ENCODE measurements at places on chromosomes 7 and 10.

GRCh38 chr10:25206693-25207414, 32.1 kb downstream of the GPR158 start:
- DNase-seq = no peak

- DNase-seq = no peak
Measured at GRCh38 chr7:143492799-143493739, 15.4 kb downstream of the TAS2R41 start.

DNA sequence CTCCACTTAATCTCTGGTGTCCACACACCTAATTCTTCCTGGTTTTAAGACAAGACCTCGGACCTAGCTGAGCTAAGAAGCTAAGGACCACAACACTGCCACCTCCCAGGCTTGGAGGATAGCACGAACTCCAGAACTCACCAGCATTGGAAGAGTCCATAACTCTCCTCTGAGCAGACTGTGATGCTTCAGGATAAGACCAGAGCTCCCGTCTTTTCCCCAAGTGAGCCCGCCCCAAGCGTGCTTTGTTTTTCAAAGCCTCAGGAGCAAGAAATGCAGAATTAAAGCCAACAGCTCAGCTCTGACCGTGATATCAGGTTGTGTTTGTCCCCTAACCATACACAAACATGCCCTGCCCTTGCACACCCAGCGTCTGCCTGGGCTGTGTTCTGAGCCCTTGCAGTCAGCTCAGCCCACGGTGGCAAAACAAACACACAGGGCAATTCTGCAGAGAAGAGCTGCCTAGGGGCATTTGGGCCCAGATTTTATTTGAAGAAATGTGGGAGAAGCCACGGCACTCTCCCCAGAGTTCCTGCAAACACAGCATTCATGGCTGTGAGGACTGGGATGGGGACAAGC, 145.4 kb downstream of the WDR11 start:
- DNase-seq = no peak

DNA sequence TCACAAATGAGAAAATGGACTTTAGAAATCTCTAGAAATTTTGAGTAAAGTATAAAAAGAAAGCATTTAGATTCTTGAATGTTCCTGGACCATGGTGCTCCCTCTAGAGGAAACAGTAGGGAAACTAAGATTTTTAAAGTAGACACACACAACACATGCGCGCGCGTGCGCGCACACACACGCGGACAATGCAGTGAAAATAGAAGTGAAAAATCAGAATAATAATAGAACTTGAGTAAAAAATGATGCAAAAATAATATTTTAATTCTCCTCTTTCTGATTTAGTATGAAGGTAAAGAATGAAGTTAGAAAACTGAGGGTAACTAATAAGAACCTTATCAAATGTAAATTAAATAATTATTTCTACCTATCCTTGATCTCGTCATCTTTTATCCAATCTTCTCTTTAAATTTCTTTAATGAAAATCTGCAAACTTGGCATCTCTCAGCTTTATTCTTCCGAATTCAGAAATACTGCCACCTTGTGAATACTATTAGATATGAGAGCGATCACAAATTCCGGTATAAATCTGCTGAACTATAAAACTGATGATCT, 117.0 kb upstream of the AMPH start:
- DNase-seq = peak; percentile 57

GRCh38 chr10:32065856-32066255, 9.6 kb upstream of the KIF5B start:
- DNase-seq = peak; percentile 67

DNA sequence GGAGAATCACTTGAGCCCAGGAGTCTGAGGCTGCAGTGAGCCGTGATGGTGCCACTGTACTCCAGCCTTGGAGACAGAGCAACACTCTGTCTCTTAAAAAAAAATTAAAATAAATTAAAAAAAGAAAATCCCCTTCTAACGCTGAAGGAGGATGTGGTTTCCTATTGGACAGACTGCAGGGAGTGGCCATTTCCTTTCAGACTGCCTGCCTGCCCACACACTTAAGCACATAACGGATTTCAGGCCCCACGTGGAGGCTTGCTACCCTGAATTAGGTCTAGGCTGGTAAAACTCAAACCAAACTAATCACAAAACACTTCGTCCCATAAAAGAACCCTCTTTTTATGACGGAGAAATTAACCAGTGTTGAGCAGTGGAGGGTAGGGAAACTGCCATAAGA, 34.0 kb downstream of the GATA3 start:
- DNase-seq = no peak

DNA sequence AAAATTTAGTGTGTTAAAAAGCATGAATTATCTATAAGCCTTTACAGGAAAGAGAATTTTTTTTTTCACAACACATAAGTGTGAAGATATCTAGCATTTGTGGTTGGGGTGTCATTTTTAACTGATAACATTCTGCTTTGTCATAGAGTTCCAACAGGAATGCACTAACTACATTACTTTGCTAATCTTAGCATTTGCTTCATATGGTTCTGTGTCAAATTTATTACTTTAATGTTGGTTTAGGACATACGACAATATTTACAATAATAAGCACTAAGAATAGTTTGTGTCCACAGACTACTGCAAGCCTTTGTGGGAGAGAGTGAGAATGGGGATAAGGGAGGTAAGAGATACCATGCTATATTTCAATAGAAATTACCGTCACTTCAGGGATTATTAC, 40.6 kb upstream of the MAGI2 start:
- no peak for DNase-seq

DNA sequence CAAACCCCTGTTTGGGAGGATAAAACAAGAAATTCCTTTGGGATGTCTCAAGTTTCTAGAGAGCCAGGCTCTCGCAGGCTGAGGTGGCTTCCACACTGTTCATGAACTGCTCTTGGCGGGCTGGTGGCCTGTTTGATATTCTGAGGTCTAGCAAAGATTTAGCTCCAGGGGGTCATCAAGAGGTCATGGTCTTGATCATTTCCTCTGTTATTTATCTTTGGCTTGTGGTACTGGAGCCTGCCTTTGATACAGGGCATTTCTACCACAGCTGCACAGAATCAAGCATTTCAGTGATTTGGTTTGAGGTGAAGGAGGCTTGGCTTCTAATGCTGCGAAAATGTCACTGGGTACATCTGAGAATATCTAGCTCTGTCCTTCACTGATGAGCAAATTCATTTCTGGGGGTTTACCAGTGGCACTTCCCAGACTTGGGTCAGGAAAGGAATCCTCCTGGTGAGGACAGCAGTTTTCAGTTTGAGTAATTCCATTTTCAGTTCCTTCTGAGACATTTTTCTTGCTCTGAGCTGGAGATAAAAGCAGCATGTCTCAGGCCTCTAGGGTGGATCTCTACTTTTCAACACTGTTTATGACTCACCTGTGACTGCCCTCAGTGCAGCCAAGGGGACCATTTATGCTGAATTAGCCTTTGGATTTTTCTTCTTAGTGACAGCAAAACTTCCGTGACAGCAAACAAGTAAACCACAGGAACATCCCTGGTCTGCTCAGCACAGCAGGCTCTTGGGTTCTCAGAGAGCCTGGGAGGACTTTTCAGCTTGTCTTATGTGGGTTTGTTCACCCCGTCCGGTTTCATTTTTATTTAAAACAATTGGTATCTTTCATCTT, 312.0 kb downstream of the RNLS start:
- DNase-seq = peak; percentile 21

GRCh38 chr10:123044391-123044790, 35.6 kb downstream of the ACADSB start:
- DNase-seq = no peak

GRCh38 chr10:92813979-92814378, 34.3 kb upstream of the EXOC6 start:
- no peak for DNase-seq

DNA sequence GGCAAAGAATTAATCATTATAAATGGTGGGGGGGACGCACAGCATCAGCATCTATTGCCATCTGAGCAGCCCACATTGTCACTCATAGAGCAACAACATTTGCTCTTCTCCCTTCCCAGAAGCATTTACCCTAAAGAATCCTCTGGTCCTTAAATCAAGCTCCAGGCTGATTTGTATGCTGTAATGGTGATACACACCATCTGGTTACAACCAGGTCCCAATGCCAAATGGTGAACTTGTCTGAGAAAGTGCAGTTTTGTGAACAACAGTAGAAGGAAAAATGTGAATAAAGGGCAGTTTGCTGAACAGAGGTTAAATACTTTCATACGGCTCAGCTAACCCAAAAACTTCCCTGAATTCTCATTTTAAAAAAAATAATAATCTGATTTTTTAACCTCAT, 38.8 kb upstream of the TCF7L2 start:
- DNase-seq = no peak

GRCh38 chr10:130647341-130647740, 511.1 kb downstream of the GLRX3 start:
- no peak for DNase-seq

- DNase-seq = no peak
Measured at GRCh38 chr10:111175787-111176186, 99.0 kb downstream of the ADRA2A start.

- DNase-seq = peak; percentile 81
Measured at GRCh38 chr10:11611248-11612020, at the start of gene USP6NL. Gene USP6NL (minus strand): TSS chr10:11611650. CDS start chr10:11597634, 14,016 bp downstream.

- DNase-seq = no peak
Measured at GRCh38 chr10:31771331-31771831, 157.2 kb downstream of the ARHGAP12 start.

- DNase-seq = no peak
Measured at GRCh38 chr10:62772186-62772974, 32.1 kb upstream of the ADO start.

DNA sequence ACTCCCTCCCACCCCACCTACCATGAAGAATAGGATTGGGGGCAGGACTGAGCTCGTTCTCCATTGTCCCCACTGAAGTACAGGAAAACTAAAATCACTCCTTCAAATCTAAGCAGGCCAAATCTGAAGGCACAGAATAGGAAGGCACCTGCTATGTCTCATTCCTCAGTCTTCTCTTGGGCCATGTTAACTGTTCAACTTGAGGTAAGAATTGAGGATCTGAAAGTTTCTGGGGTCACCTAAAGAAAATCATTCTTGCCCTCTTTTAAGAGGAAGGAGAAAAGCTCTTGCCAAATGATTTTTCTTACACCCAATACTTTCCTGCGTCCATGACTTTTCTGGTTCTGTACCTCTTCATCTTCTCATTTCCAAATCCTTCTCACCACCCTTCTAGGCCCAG, 4.9 kb downstream of the CPN1 start:
- no peak for DNase-seq

DNA sequence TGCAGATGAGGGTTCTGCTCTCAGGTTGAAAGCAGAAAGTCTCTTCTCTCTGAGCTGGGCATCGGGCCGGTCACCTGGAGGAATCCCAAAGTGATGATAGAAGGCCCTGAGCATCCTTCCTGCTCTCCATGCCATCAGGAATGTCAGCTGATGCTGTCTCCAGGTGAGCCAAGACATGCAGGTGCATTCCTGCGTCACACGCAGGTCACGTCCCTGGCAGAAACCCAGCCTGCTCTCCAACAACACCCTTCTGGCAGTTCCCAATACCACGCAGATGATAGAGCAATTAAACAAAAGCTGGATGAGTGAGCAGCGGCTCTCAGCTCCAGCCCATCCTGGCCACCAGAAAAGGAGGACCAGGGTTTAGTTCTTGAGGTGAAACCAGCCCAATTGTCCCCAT, 6.9 kb upstream of the WIPI2 start:
- no peak for DNase-seq

DNA sequence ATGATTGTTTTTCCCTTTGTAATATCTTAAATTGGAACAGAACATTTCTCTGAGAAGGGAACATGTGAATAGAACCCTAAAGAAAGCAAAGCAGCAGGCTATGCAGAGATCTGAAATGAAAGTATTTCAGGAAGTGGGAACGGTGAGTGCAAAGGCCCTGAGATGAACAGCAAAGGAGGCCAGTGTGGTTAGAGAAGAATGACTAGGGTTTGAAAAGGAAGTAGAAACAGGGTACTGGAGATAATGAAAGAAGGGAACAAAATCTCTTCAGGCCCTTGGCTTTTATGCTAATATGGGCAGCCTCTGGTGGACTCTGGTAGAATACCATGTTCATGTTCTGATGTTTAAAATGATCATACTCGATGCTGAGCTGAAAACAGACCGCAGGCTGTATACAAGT, 22.2 kb downstream of the ARHGAP21 start:
- DNase-seq = no peak

DNA sequence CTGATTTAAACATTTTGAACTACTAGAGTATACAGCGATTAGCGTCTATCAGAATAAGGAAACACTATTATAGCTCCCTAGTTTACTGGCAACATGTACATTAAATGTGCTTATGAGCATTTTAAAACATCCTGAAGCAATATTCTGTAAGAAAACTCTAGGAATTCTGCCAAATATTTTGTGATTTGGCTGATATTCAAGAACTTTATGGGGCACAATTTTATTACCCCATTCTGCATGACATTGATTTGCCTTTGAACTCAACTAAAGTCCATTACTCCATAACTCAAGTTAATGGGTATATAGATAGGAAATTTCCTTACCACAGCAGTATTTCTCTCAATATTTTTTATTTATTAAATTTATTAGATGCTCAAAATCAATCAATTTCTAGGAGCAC, 369.9 kb upstream of the KCND2 start:
- no peak for DNase-seq

- DNase-seq = no peak
Measured at GRCh38 chr10:74483356-74483755, 332.3 kb downstream of the ADK start.

- DNase-seq = no peak
Measured at GRCh38 chr10:96585736-96586418, 935 bp downstream of the TM9SF3 start.

- no peak for DNase-seq
Measured at GRCh38 chr10:11397077-11397965, 214.1 kb downstream of the USP6NL start.

GRCh38 chr10:113283189-113283588, 269.7 kb upstream of the HABP2 start:
- DNase-seq = no peak

DNA sequence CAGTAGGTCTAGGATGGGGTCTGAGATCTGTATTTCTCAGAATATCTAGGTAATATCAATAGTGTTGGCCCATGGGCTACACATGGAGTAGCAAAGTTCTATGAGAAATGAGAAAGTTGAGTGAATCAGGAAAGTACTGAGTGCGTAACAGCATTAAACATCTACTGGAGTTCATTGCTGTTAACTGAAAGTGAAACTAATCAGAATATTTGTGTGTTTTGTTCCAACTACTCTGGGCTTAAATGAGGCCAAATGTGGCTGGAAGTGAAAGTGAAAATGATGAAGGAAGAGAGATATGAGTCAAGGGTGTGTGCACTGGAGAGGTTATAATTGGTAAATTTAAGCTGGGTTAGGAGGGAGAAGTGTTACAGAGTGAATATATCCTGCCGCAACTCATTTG, 46.5 kb downstream of the TMEM106B start:
- DNase-seq = peak; percentile 11

- no peak for DNase-seq
Measured at GRCh38 chr10:12179606-12180170, 16.0 kb downstream of the NUDT5 start.

- DNase-seq = no peak
Measured at GRCh38 chr7:74457007-74457406, 3.3 kb downstream of the GTF2IRD1 start.

Measured in fibroblast of gingiva (primary cell).